ENCODE measurements at places on chromosomes 6 and 20.
A peak's percentile ranks its signal among the peaks of the same experiment; 100 is the strongest.

- DNase-seq, result no peak
Measured at GRCh38 chr20:40286975-40287531, 402.0 kb downstream of the MAFB start.

GRCh38 chr6:156585859-156586258, 191.3 kb upstream of the ARID1B start:
- DNase-seq, result no peak

GRCh38 chr6:2448826-2449571, 203.6 kb upstream of the GMDS start:
- no peak for DNase-seq

- no peak for DNase-seq
Measured at GRCh38 chr6:4671587-4672115, 104.6 kb upstream of the CDYL start.

GRCh38 chr6:4105980-4106536, 27.1 kb upstream of the FAM217A start:
- DNase-seq, result no peak

GRCh38 chr6:29005183-29005885, at the start of gene ZNF311:
Gene ZNF311, minus strand, starts transcription at chr6:29005315. Its CDS starts 1,361 bp downstream, at chr6:29003954.
- peak; percentile 52 for DNase-seq
